NCI-H187 treated with DMSO at 0.1 percent for 48 hours (cell line): ENCODE measurements at places on chromosomes 1 and 21.

GRCh38 chr1:84668185-84668584, 22.1 kb downstream of the SSX2IP start:
- no peak for DNase-seq

- DNase-seq: no peak
Measured at GRCh38 chr1:209130886-209131285, 452.6 kb upstream of the CAMK1G start.

DNA sequence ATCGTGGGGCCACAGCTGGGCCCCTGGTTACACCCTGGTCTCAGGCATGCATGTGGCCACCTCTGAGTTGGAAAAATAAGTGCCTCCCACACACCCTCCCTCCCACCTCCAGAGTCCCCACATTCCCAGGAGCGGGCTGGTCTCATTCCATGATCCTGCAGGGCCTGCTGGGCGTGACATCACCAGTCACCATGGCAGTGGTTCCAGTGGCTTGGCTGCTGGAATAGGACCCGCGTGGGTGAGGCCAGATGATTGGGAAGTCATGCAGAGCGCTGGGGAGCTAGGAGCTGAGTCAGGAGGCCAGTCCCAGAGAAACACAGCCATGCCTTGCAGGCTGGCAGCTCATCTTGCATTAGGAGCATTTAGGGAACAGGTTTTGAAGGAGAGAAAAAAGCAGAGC, 125.4 kb upstream of the TMEM51 start:
- no peak for DNase-seq

- no peak for DNase-seq
Measured at GRCh38 chr1:101004061-101004460, 21.5 kb downstream of the DPH5 start.

GRCh38 chr1:30353637-30354036, 369.7 kb downstream of the MATN1 start:
- DNase-seq: no peak

- DNase-seq: no peak
Measured at GRCh38 chr1:205061227-205061626, 18.2 kb downstream of the CNTN2 start.

DNA sequence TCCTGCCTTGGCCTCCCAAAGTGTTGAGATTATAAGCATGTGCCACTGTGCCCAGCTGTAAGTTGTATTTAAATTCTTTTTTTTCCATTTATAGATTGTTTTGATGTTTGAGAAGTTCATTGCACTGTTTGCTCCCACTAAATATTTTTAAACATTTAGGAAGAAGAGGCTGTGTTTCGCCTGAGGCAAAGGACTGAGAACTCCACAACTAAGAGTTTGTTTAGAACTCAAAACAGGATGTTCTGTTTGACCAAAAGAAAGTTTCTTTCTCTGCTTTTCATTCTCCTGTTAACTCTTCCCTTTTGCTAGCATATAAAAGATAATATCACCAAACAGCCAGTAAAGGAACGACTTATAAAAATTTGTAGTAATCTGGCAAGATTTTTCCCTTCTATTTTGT, 87.0 kb downstream of the RUNX1 start:
- DNase-seq: no peak

- no peak for DNase-seq
Measured at GRCh38 chr1:59156526-59157199, 140.2 kb upstream of the FGGY start.

GRCh38 chr1:240683576-240683975, 71.6 kb upstream of the GREM2 start:
- no peak for DNase-seq

GRCh38 chr1:151809985-151810556, 4.9 kb upstream of the LINGO4 start:
- no peak for DNase-seq

GRCh38 chr1:206508956-206509355, 1.6 kb downstream of the RASSF5 start:
- no peak for DNase-seq

DNA sequence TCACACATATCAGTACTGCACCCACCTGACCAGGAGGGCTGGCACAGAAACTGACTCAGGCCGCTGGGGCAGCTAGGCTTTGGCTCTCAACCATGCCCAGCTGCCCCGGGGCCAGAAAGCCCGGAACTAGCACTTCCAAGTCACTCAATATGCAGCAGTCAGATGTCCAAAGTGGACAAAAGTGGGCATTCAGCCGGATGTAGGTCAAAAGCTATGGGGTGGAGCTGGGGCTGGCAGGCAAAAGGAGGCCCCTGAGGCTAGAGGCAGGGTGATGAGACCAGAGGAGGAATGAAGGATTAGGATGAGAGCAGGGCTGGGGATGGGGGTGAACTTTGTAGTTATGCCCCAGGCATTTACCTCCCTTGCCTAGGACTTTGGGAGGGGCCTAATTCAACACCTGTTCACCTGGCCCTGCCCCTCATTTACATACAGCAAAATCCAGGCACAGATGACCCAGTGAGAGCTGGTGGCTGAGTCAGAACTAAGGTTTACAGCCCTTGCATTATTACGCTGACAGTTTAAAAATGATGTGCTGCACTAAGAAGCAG, 30.7 kb upstream of the EDN2 start:
- no peak for DNase-seq

DNA sequence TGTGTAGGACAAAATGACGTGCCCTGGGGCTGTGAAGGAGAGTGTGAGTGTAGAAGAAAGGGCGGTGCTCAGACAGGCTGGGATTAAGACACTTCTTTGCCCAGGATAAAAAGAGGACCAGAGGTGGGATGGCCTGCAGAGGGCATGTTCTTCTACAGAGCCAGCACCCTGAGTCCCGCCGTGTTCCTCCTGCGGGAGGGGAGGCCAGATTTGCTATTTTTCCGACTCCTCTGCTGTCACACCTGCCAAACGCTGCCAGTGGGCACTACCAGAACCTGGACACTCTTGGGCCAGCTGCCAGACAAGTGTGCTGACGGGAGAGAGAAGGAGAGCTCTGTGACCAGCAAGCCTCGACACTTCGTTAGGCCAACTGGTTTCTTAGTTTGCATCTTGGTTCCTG, 206.4 kb downstream of the PLD5 start:
- DNase-seq: no peak

DNA sequence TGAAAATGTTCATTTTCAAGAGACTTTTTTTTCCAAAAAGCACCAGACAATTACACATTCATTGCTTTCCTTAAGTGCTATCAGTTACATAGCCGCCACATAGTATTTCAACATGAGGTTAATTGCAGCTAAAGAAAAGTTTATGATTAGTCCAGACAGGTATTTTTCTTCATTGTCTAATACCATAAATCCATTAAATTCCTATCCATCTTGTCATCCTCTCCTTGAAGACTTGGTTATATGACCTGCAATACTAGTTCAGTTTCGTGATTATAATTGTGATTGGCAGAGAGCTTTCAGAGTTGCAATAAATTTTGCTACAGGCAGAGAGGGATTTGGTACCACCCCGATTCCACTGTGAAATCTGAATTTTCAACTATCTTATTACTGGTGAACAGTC, 437.7 kb downstream of the GPATCH2 start:
- no peak for DNase-seq

DNA sequence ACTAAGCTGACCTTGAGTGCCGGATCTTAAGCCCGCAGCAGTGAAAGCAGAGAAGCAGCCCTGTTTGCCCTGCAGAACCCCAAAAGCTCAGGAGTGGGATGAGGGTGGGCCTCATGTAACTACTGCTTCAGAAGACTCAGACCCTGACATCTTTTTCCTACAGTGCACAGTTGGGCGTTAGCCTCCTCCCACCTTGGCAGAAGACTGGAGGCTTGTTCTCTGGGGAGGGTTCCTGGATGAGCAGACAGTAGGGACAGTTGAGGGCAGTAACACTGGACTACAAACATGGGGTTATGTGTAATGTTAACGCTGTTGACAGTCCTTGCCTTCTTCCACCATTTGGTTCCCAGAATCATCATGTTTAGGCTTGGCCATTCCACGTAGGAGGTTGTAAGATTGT, 9.6 kb downstream of the CTPS1 start:
- no peak for DNase-seq

DNA sequence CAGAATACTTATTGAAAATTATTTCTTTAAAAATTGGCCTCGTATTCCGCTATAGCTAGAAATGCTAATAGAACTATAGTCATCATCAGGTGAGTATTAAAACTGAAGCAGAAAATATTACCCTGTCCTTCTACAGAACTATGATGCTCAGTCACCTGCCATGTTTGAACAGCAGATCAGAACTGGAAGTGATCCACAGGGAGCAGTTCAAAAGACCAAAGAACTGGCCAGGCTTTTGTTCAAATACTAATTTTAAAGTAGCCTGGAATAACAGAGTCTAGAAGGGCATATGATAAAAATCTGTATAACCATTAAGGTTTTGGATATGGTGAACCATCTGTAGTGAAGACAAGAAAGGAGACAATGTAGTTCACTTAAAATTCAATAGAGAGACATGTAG, 94.4 kb downstream of the GPR161 start:
- DNase-seq: no peak

DNA sequence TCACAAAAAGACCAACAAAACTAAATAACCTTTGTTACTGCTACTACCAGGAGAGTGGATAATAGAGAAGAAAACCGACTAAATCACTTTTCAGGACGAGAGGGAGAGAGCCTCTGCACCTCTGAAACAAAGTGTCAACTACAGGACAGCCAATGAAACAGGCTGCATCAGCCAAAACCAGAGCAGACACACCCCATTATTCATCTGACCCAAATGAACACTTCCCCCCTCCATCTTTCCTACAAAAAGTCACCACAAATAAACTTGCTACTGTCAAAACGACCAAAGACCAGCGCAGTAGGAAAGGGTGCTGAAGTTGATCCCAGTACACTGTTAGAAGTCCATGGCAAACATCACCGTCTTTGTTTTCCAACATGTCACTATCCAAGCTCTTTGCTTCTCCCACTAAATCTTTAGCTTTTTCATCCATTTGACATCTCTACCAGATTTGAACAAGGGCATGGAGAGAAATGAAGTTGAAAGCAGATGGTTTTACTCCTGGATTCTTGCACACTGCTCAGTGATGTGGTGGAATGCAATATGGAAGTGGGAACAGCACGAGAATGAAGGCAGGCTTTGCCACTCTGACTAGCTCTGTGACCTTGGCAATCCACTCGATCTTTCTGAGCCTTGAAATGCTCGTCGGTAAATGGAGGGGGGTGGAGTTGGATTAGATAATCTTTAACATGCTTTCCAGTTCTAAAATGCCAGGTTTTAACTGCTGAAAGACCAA, 20.5 kb downstream of the DSTYK start:
- no peak for DNase-seq

GRCh38 chr1:3687504-3687903, 35.2 kb downstream of the TP73 start:
- DNase-seq: no peak

GRCh38 chr1:93005252-93005598, 44.0 kb upstream of the DIPK1A start:
- DNase-seq: no peak

- DNase-seq: no peak
Measured at GRCh38 chr1:160681066-160681890, 30.3 kb downstream of the CD48 start.

DNA sequence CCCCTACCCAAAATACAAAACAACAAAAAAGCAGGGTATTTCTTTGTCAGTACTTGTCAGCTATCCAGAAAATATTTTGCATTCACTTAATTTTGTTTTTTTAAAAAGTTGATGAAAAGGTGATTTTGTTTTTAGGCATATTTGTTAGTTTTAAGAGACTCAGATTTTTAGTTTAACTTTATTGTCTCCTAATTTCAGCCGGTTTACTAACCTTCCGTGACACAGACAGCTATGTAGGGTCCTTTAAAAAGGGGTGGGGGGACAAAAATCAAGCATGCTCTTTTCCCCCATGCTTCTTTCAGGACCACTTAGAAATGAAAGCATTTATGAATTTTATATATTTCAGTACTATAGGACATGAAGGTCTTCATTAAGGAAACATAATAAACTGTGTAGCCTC, 1.6 kb downstream of the PBX1 start:
- no peak for DNase-seq

GRCh38 chr1:200850554-200850953, 22.2 kb upstream of the GPR25 start:
- no peak for DNase-seq

GRCh38 chr1:115643666-115644065, 1.9 kb downstream of the VANGL1 start:
- DNase-seq: no peak

- no peak for DNase-seq
Measured at GRCh38 chr1:181607524-181607923, 124.2 kb downstream of the CACNA1E start.

DNA sequence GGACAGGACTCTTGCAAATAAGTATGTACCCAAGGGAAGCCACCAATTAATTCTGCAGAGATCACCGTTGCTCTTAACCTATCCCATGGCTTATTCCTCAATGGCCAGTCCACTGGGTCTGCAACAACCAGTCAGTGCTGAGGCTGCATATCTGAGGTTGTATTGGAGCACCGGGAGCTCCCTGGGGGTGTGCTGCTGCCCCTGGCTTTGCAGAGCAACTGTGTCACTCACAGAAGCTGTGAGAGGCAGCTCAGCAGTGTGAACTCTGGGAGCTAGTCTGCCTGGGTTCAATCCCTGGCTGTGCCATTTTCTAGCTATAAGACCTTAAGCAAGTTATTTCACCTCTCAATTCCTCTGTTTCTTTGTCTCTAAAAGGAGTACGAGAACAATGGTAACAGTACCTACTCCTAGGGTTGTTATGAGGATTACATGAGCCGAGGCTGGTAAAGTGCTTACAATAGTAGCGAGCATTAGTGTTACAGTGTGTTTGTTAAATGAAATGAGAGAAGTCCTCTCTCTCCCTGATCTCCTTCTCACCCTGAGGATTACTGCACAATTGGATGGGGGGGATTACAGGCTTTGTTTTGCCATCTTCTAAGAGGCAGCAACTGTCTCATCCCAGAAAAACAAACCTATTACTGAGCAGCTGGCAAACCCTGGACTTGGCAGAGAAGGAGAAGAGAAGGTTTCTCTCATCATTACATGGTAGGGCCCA, 3.6 kb downstream of the RXRG start:
- DNase-seq: no peak

DNA sequence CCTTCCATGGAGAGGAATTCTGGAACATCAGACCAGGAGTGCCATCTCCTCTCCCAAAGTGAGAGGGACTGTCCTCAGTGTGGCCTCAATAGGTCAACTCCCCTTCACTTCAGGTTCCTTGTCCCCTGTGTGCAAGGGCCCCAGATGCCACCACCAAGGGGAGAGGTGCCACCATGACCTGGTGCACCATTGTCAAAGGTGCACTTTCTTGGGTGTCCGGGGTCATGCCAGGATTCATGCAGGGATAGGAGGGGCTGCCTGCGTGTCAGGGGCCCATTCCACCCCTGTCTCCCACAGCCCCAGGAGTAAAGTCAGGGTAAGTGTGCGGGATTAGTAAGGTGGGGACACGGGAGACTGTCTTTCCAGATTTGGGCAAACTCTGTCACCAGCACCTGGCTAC, 21.4 kb upstream of the EPHA2 start:
- no peak for DNase-seq

- no peak for DNase-seq
Measured at GRCh38 chr1:35507947-35508346, 49.3 kb downstream of the KIAA0319L start.

- DNase-seq: no peak
Measured at GRCh38 chr1:55217226-55217986, 2.2 kb upstream of the USP24 start.
